ENCODE measurements at places on chromosomes 12 and 14. TPM values are rescaled to one million over a fixed set of nuclear protein-coding genes. Genes with fewer than 3 reads are reported as not detected.

Gene SMCO3
- not detected for total RNA-seq

Gene APOLD1
- 0.45 TPM for total RNA-seq

Gene TMPRSS12
- total RNA-seq, result not detected

Gene RD3L
- total RNA-seq, result not detected

All from A549 treated with dexamethasone at 1 μM for 4 hours (cell line).